ENCODE measurements at places on chromosomes 11 and 22. TPM values are rescaled to one million over a fixed set of nuclear protein-coding genes. Genes with fewer than 3 reads are reported as not detected.

DNA sequence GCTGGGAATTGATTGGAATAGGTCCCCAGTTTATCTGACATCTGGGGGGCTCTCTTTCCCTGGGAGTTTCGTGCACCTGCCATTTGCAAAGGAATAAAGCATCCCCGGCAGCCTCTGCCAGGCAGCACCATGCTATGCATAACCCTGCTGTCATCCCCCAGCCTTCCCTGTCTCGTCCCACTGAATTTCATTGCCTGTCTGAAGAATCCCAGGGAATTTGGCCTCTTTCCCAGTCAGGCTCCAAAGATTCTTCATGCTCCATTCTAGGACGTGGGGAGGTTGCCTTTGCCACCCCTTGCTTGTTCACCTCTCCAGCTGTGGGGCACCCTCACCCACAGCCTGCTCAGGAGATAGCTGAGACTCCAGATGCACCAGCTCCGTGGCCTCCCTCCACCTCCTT is 195.1 kb upstream of the TBCEL start:
- no peak for DNase-seq

DNA sequence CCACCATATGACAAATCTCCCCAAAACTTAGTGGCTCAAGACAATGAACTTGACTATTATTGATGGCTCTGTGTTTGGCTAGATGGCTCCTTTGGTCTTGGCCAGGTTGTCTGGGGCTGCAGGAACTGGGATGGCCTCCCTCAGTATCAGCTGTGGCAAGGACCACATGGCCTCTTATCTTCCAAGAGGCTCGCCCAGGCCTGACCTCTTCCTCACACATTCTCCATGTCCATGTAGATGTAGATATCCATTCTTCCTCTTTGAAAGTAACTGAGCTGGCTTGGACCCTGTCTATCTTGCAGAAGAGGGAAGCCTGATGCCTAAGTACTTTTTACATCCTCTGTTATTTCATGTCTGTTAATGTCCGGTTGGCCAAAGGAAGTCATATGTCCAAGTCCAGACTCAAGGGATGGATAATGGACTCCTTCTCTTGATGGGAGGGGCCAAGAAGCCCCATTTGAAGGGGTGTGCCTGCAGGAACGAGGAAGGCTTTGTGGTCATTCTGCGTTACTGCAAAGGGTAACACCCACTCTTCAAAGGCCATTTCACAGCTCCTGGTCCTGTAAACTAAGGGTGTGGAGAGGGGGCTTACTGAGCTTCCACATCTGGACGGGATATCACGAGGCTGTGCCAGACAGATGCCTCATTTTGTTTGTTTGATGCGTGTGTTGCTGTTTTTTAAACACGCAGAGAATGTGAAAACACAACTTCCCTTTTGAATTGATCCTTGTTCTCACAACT is 87.1 kb downstream of the GRIK4 start:
- DNase-seq = no peak

GRCh38 chr22:19522881-19523239 is 1.4 kb downstream of the CLDN5 start:
- no peak for DNase-seq

DNA sequence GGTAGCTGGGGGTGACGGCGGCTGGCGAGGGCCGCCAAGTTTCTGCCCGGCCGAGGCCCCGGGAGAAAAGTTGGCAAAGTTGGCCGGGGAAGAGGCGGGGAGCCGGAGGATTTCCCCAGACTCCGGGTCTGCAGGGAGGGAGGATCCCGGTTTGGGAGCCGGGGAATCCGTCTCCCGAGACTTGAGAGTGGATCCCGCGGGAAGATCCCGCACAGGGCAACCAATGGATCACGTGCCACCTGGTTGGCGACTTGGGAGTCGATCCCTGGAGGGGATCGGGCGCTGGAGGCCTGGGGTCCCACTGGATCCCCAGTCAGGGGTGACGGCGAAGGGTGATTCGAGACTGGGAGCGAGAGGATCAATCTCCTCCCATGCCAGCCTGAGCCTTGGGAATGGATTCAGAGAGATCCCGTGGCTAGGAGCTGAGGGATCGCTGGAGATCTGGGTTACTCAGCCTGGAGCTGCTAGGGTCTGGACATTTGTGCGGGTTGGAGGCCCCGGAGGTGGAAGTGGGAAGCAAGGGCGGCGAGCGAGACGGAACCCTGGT is 394 bp downstream of the KIAA1671 start:
- DNase-seq = no peak

DNA sequence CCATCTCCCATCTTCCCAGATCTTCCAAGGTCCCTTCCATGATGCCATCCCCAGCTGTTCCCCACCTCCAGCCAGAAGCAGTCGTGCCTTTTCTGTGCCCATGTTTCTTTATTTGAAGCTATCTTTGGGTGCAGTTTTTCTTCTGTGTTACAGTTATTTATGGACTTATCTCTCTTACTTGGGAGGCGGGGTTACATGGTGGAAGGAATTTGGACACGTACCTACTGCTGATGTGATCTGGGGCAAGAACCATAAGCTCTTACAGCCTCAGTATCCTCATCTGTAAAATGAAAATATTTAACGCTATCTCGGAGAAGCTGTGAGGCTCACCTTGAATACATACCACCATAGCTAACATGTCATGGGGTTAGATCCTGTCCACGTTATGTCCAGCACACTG is 98.9 kb downstream of the ZBTB16 start:
- DNase-seq = no peak

- DNase-seq = no peak
Measured at GRCh38 chr22:48837341-48837935, 990.2 kb downstream of the BRD1 start.

- DNase-seq = no peak
Measured at GRCh38 chr22:36008565-36008964, 20.1 kb downstream of the RBFOX2 start.

- no peak for DNase-seq
Measured at GRCh38 chr11:118845369-118845768, 38.3 kb upstream of the CXCR5 start.

DNA sequence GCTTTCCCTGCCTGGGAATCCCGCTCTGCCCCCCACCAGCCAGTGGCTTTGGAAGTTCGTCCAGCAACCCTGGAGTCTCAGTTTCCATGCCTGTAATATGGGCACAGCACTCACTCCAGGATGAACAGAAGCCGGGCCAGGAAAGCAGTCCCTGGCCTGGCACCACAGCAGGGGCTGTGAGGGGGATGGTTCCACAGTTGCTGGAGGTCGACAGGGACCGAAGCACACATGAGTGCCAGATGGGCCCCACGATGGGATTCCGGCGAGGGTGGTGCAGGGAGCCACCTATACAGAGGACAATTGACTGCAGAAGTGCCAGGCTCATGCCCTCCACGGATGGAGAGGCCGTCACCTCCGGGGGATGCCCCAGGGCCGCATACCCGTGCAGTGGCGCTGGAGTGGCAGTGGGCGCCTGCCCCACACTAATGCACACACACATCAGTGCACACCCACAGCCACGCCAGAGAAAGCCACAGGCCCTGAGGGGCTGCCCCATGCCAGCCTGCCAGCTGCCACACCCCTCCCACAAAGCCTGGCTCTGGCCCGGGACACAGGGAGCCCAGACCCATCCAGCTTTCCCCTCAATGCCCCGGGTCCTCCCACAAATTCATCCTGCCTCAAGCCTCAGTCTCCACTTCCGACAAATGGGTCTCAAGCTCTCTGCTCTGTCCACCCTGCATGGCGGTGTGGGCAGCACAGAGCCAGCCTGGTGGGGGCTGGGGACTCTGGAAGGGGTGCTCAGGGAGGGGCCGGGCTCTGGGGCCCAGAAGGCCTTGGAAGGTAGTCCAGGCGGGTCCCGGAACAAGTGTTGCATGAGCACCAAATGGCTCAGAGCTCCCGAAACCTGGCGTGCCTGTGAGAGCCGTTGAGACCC is 9.7 kb downstream of the ASCL2 start:
- no peak for DNase-seq

Gene P2RY2
- 9.2 TPM for total RNA-seq

Gene LUZP2
- total RNA-seq = not detected

Gene C11orf86
- total RNA-seq = not detected

Gene FGF3
- not detected for total RNA-seq

Gene MRGPRX4
- not detected for total RNA-seq

Gene LMNTD2
- total RNA-seq = 1.0 TPM
